ENCODE measurements at places on chromosomes 7 and 10.

GRCh38 chr10:21749788-21750187 lies 215.8 kb downstream of the MLLT10 start:
- no peak for DNase-seq

DNA sequence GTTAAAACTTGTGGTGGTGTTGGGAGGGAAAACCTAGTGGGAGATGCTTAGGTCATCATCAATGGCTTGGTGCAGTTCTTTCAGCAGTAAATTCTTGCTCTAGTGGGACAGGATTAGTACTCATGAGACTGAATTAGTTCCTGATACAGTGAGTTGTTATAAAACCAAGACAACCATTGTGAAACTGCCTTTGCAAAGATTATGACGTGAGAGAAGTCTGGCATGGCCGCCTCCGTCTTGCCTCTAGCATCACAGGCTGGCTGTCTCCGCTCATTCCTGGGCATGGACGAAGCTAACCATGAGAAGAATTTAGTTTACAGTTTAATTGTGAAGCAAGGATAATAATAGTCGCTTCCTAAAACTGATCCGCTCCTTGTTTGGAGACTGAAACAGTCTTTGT lies 186.4 kb downstream of the KIF20B start:
- no peak for DNase-seq

DNA sequence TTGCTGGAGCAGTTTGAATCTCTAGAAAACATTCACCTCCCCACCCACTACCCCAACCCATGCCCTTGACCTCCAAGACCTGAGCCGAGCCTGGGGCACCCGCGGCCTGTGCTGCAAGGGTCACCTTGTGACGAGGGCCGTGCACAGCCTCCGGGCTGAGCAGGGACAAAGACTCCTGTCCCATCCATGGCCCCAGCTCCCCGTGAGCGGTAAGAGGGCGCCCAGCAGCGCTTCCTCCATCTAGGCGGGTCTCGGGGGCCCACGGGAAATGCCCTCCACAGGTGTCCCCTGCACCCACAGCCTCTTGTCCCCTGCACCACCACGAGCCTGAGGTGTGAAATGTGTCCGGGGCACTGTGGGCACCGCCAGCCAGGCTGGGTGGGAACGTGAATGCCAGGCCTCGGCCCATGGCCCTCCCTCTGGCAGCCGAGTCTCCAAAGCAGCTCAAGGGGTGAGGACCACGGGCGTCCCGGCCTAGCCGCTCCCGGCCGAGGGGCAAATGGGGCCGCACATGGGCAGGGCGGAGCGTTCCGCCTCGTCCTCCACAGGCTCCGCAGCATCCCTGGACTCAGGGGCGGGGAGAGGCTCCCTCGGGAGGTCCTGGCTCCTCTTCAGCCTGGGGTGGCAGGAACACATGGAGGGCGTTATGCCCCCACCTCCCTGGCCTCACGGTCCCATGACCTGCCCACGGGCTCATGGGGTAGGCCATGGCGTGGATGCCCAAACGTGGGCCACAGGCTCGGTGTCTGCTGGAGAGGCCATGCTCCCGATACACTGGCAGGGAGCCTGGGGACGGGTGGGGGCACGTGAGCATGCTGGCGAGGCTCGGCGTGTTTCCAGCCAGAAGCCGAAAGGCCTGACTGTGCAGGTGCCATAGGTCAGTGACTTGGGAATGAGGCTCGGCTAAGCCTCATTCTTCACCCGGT lies 21.1 kb downstream of the DPYSL4 start:
- DNase-seq, result no peak

GRCh38 chr10:100817268-100817839 lies 72.0 kb downstream of the PAX2 start:
- no peak for DNase-seq

- peak; percentile 21 for DNase-seq
These were observed 50.7 kb downstream of the GDI2 start for GRCh38 chr10:5762531-5762930.

- no peak for DNase-seq
These were observed 49.6 kb downstream of the ARID5B start for GRCh38 chr10:61951144-61951483.

DNA sequence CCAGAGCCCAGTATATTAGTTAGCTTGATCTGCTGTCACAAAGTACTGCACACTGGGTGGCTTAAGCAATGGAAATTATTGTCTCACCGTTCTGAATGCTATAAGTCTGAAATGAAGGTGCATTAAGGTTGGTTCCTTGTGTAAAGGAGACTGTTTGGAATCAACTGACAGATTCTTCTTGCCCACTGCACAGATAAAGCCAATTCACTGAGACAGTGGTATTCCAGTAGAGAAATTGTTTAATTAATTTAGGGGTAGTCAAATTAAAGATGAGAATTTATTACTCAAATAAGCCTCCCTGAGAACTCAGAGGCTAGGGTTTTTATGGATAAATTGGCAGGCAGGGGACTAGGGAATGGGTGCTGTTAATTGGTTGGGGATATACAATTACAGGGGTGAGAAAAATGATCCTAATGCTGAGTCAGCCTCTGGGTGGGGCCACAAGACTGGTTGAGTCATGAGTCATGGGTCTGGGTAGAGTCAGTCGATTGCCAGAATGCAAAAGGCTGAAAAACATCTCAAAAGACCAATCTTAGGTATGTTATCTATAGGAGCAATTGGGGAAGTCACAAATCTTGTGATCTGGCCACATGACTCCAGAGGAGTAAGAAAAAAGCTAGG lies 23.5 kb upstream of the SAMD9L start:
- no peak for DNase-seq

GRCh38 chr7:25860275-25861163 lies 291.5 kb upstream of the NFE2L3 start:
- DNase-seq, result no peak

GRCh38 chr7:131591687-131592319 lies 35.4 kb upstream of the PODXL start:
- no peak for DNase-seq

- no peak for DNase-seq
These were observed 84.0 kb downstream of the LRGUK start for GRCh38 chr7:134210976-134211663.

DNA sequence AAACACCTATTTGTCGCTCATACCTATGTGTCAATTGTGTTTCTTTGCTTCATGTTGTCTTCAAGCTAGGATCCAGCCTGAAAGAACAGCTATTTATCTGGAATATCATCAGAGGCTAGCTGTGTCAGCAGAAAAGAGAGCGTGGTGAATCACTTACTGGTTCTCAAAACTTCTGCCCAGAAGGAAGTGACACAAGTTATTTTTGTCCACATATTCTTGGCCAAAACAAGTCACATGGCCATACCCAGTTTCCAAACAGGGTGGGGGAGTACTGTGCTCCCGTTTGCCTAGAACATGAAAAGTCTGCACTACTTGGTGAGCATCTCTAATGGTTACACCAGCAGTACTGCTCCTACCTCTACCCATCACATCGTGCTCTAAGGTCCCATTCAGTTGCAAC lies 160.9 kb upstream of the CSTF2T start:
- no peak for DNase-seq

DNA sequence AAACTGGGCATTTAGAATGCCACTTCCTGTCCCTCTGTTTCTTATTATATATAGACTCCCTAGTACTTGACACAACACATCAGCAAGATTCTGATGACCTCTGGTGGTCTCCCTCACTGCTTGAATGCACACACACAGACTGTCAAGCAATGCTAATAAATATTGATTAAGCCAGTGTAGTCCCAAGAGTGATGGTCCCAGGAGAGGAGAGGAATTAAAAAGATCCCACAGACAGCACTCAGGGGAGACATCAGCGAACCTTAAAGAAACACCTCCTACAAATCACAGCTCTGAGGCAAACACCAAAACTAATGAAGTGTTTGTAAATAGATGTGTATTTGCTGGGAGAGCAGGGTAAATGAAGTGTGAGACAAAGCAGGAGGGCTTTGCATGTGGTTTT lies 1291.2 kb downstream of the XPNPEP1 start:
- DNase-seq, result no peak

- peak; percentile 33 for DNase-seq
These were observed 118.1 kb downstream of the ZNF365 start for GRCh38 chr10:62492012-62492869.

GRCh38 chr7:36677769-36678437 lies 46.4 kb downstream of the AOAH start:
- no peak for DNase-seq

DNA sequence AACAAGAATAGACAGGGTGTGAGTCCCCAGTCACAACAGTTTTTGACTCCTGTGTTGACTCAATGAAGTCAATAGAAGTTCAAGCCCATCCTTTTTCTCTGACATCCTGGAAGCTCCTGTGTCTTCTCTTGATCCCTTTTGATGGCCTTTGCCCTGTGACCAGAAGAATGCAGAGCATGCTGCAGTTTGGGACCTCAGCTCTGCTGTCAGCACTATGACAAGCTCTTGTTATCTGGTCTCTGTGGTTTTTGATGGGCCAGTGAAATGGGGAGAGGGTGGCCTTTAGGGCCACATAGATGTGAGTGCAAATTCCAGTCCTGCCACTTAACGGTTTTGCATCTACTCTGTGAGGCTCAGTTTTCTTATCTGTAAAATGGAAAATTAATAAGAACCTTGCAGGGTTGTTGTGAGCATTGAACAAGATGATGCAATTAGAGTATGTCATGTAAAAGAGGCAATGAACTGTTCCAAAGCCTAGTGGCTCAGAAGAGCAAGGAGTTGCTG lies 102.4 kb upstream of the IKZF1 start:
- DNase-seq, result no peak

DNA sequence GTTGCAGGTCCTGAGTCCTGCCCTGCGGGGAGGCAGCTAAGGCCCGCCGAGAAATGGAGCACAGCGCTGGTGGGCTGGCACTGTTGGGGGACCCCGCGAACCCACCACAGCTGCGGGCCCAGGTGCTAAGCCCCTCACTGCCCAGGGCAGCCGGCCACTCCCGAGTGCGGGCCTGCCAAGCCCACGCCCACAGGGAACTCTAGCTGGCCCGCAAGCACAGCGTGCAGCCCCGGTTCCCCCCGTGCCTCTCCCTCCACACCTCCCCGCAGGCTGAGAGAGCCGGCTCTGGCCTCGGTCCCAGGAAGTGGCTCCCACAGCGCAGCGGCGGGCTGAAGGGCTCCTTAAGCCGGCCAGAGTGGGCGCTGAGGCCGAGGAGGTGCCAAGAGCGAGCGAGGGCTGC lies 3.5 kb upstream of the NSMCE4A start:
- DNase-seq, result no peak

DNA sequence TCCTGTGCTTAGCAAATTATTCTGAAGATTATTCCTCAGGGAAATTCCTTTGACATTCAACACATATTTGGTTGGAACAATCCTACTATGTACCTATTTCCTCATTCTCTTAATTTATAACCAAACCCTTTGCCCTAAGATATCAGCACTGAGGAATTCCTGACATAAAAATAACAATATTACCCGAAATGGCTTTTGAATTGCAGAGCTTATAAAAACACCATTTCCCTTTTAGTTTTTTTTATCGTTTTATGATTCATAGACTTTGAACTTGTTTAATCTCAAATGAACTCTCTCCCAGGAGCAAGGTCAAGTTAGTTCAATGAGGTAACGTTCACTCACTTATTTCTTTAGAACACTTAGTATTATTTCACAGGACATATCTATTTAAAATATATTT lies 7.7 kb upstream of the ABCB1 start:
- DNase-seq, result no peak

- DNase-seq, result no peak
These were observed 119.1 kb downstream of the TSPAN12 start for GRCh38 chr7:120738816-120739215.

- DNase-seq, result no peak
These were observed 24.3 kb downstream of the SLC29A3 start for GRCh38 chr10:71343392-71343773.

GRCh38 chr7:84950836-84951235 lies 236.0 kb downstream of the SEMA3D start:
- DNase-seq, result no peak

DNA sequence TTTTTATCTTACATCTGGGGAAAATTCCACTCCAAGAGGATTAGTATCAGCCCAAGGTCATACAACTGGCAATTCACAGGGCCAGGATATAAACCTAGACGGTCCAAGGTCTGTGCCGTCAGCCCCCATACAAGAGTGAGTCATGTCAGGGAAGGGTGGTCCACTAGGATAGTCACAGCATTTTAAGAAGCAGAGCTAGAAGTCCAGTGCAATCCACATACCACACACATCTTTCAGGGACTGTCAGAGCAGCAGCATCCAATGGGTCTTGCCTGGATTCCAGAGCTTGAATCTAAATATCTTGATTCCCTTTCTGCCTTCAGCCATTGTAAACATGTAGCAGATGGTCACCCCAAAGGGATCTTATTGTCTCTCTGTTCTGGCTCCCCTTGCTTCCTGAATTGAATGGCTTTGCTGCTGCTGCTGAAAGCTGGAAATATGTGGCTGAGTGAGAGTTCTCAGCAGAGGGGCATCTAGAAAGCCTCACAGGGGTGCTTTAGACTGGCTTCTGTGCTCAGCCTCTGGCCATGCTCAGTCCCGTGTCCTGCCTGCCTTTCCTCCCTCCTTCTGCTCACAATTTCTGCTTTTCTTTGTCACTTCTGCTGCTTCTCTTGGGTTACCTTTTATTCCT lies 9.9 kb upstream of the OR6V1 start:
- DNase-seq, result no peak

GRCh38 chr10:14118953-14119352 lies 211.8 kb downstream of the FRMD4A start:
- DNase-seq, result no peak

DNA sequence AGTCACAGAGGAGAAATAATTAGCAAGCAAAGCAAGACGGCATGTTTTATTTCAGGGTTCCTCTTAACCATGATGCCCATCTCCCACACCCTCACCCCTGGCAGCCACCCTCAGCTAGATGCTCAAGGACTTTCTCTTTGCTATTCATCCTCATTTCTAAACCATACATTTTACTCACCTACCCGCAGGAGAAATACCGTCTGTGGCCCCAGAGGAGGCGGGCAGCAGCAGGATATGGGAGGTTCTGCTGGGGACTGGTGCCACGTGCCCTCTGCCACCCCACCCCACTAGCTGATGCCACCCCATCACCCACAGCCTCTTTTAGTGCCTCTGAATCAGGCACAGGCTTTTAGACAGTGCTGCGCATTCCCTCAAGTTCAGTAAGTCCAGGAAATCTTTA lies 168.7 kb upstream of the ITGB1 start:
- DNase-seq, result no peak

DNA sequence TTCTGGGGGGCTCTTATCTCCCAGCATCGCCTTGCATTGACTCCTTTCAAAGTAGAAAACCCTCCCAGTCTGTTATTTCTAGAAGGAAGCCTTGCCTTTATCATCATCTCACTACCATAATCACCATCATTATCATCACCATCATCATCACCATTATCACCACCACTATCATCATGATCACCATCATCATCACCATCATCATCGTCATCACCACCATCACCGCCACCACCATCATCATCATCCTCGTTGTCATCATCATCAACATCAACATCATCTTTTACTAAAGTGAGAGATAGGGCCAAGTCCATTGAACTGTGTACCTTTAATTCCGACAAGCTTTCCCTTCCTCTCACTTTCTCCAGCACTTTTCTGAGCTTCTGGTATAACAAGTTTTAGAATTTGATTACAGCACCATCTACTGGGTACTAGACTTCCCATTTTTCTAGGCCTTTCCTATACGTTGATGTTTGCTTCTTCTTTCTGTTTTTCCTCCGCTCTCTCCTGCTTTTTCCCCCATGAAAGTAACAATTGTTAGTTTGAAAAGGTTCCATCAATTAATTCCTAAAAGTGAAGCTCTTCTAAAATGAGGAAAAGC lies 226.4 kb downstream of the BUB3 start:
- no peak for DNase-seq
